ENCODE measurements at places on chromosomes 1 and 21.
A peak's percentile ranks its signal among the peaks of the same experiment; 100 is the strongest.

DNA sequence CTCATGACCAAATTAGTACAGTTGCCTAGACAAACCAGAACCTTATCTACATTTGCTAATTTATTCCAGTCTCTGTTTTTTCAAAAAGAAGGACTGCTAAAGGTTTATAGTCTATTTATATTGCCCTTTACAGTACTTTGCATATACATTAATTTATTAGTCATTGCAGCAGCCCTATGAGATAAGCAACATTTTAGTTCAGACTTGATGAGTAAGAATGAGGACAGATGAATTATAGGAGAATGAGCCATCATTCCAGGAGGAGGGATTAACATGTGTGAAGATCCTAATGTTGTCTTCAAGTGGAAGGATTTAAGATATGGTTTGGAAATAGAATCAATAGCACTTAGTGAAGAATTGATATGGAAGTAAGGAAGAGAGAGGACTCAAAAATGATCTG is 152.4 kb downstream of the KCTD3 start:
- no peaks in the 10 kb centered on the region for H3K27me3 ChIP-seq
- no peak overlapping the region for H3K4me3 ChIP-seq
- DNase-seq: no peak

- H3K36me3 ChIP-seq: no peaks in the 10 kb centered on the region
- no peaks in the 10 kb centered on the region for H3K4me1 ChIP-seq
- H3K27me3 ChIP-seq: no peaks in the 10 kb centered on the region
- H3K4me3 ChIP-seq: no peak overlapping the region
Measured at GRCh38 chr1:26949266-26949925, 10.9 kb downstream of the KDF1 start.

DNA sequence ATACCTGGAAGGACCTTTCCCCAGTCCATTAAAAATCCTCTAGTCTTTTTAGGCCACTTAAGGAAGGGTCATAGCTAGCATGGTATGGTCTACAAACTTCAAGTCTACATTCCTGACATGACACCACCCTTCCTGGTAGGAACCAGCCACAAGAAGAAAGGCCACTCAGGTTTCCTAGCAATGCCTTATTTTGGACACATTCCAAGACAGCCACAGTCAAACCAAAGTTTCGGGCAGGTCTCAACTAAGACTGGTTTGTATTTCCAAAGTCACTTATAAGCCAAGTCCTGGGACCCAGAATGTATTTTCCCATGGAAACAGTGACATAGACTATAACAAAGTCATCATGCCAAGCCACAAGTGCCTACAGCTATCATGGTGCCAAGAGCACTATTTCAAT is 50.6 kb upstream of the SLC44A3 start:
- no peak overlapping the region for H3K27ac ChIP-seq
- no peak overlapping the region for H3K4me3 ChIP-seq
- no peak for DNase-seq
- H3K36me3 ChIP-seq: no peaks in the 10 kb centered on the region
- H3K4me1 ChIP-seq: no peaks in the 10 kb centered on the region
- peaks cover 1% of the 10 kb centered on the region for H3K27me3 ChIP-seq

- no peaks in the 10 kb centered on the region for H3K36me3 ChIP-seq
- no peak overlapping the region for H3K4me3 ChIP-seq
- peaks cover 14% of the 10 kb centered on the region for H3K27me3 ChIP-seq
- no peak for DNase-seq
Measured at GRCh38 chr1:7299329-7299799, 471.7 kb upstream of the VAMP3 start.

- no peak for DNase-seq
- no peak overlapping the region for H3K4me3 ChIP-seq
- H3K36me3 ChIP-seq: no peaks in the 10 kb centered on the region
Measured at GRCh38 chr1:184005506-184005905, 32.0 kb downstream of the COLGALT2 start.

DNA sequence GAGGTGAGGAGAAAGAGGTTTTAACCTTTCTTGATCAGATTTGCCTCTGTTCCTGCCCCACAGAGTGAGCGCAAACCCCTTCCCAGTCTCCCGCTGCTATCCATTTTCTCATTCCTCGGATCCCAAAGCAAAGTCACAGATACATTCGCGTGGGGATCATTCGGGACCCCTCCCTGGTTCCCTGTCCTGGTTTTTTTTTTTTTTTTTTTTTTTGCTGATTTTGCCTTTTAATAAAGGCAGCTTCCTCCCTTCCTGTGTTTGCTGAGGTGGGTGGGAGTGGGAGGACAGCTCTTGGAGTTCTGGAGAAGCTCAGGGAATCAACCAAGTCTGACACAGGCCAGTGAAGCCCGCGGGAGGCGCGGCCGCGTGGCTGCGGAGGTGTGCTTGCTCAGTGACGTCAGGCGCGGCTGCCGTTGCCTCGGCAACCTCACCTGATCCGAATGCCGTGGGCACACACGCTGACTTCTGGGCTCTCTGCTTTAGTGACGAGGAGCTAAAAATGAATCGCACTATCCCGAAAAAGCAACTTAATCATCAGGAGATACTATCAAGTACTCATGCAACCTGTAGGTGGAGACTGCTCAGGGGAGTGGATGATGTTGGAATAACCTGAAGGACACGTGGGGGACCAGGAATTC is 106.4 kb downstream of the TBX19 start:
- peak overlapping the region; percentile 65 for H3K27ac ChIP-seq
- peaks cover 11% of the 10 kb centered on the region for H3K4me1 ChIP-seq
- peaks cover 9% of the 10 kb centered on the region for H3K27me3 ChIP-seq
- peak overlapping the region; percentile 61 for H3K4me3 ChIP-seq
- DNase-seq: peak; percentile 85

- DNase-seq: peak; percentile 46
- H3K4me3 ChIP-seq: peak within 1 kb of the TSS; percentile 53
- H3K27me3 ChIP-seq: no peaks in the 10 kb centered on the region
- H3K4me1 ChIP-seq: peaks cover 9% of the 10 kb centered on the region
- no peak within 1 kb of the TSS for H3K27ac ChIP-seq
Measured at GRCh38 chr1:1435106-1435903, at the start of gene VWA1. VWA1 (plus strand) TSS chr1:1435690; CDS start chr1:1435749, 59 bp downstream.

- no peaks in the 10 kb centered on the region for H3K4me1 ChIP-seq
- no peak overlapping the region for H3K4me3 ChIP-seq
- peaks cover 21% of the 10 kb centered on the region for H3K27me3 ChIP-seq
- H3K36me3 ChIP-seq: peaks cover 6% of the 10 kb centered on the region
- no peak overlapping the region for H3K27ac ChIP-seq
- no peak for DNase-seq
Measured at GRCh38 chr1:99269321-99269720, 5.0 kb downstream of the PLPPR4 start.

GRCh38 chr1:168514455-168514854 is 29.3 kb downstream of the XCL2 start:
- no peaks in the 10 kb centered on the region for H3K36me3 ChIP-seq
- DNase-seq: peak; percentile 31
- H3K4me3 ChIP-seq: peak overlapping the region; percentile 77

DNA sequence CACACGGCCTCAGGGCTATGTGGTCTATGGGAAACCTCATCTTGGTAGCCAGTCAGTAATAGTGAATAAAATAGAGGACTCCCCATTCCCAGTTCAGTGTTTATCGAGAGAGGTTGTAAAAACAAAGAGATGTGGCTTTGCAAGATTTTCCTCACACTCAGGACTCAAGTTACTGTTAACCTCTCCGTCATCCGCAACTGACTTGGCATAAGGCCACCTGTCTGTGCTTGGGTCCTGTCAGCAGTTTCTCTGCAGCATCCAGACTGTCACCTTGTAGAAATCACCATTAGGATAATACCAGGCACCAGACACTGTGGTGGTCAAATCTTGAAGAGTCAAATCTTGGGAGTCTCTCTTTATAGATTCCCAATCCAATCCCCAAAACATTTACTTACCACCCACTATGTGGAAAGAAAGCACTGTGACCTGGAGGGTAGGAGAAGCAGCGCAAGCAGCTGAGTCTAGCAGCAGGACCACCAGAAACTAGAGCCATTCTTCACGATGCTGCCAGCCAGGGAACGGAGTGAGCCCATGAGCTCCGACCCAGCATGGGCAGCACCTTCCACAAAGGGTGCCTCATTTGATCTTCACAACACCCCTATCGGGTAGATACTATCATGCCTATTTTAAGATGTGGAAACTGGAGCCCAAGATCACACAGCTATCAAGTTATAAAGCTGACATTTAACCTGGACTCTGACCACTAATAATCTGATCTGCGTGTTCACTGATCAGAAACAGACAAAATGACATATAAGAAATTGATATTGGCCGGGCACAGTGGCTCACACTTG is 5.6 kb upstream of the GPR25 start:
- H3K27me3 ChIP-seq: peaks cover 16% of the 10 kb centered on the region
- no peak overlapping the region for H3K4me3 ChIP-seq
- H3K4me1 ChIP-seq: peaks cover 2% of the 10 kb centered on the region
- DNase-seq: no peak

GRCh38 chr1:101455166-101455565 is 218.3 kb downstream of the S1PR1 start:
- no peaks in the 10 kb centered on the region for H3K36me3 ChIP-seq
- H3K4me1 ChIP-seq: peaks cover 12% of the 10 kb centered on the region
- no peak overlapping the region for H3K4me3 ChIP-seq
- DNase-seq: no peak
- H3K27ac ChIP-seq: no peak overlapping the region

DNA sequence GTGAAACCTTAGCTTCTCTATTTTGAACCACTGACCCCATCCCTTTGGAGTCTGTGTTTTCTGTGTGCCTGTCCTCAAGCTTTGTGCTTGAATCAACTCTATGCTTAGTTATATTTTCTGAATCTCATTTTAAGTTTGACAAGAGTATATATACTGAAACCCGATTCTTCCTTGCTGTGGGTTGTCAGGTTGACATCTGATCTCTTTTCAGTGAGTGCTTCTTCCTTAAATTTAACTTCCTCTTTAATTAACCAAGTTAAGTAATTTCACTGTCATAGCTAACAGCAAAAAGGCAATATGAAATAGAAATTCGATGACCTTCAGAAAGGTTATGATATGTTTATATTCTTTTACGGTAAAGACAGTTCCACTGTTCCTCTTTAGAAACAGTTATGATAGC is 69.4 kb downstream of the C1orf21 start:
- H3K4me3 ChIP-seq: no peak overlapping the region
- H3K36me3 ChIP-seq: no peaks in the 10 kb centered on the region
- peaks cover 12% of the 10 kb centered on the region for H3K4me1 ChIP-seq
- no peaks in the 10 kb centered on the region for H3K27me3 ChIP-seq
- no peak overlapping the region for H3K27ac ChIP-seq

GRCh38 chr1:113758631-113759332 is 504 bp downstream of the PHTF1 start:
- H3K4me1 ChIP-seq: peaks cover 29% of the 10 kb centered on the region
- peak overlapping the region; percentile 95 for H3K27ac ChIP-seq
- H3K4me3 ChIP-seq: peak overlapping the region; percentile 94
- no peaks in the 10 kb centered on the region for H3K27me3 ChIP-seq
- no peaks in the 10 kb centered on the region for H3K36me3 ChIP-seq

GRCh38 chr1:25599969-25600610 is 16.5 kb upstream of the MAN1C1 start:
- no peak for DNase-seq
- H3K36me3 ChIP-seq: peaks cover 1% of the 10 kb centered on the region
- H3K27me3 ChIP-seq: no peaks in the 10 kb centered on the region
- H3K4me1 ChIP-seq: peaks cover 2% of the 10 kb centered on the region
- no peak overlapping the region for H3K4me3 ChIP-seq
- no peak overlapping the region for H3K27ac ChIP-seq

DNA sequence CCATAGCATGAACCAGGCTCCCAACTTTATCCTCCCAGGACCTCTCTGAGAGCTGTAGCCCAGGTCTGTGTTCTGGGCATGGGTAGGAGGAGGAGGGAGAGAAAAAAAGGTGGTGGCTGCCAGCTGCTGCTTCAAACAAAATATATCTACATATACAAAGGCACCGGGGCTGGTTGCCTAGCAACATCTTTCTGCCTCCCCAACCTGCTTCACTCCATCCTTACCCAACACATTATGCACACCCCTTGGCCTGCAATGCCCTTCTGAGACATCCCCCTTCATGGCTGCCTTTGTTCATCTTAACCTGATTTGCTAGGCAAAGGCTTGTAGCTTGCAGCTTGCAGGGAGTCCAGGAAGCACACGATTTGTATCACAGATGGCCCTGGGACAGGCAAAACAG is 27.2 kb upstream of the ATP1A1 start:
- no peaks in the 10 kb centered on the region for H3K36me3 ChIP-seq
- DNase-seq: peak; percentile 43
- no peak overlapping the region for H3K4me3 ChIP-seq
- H3K27me3 ChIP-seq: no peaks in the 10 kb centered on the region
- peaks cover 57% of the 10 kb centered on the region for H3K4me1 ChIP-seq

DNA sequence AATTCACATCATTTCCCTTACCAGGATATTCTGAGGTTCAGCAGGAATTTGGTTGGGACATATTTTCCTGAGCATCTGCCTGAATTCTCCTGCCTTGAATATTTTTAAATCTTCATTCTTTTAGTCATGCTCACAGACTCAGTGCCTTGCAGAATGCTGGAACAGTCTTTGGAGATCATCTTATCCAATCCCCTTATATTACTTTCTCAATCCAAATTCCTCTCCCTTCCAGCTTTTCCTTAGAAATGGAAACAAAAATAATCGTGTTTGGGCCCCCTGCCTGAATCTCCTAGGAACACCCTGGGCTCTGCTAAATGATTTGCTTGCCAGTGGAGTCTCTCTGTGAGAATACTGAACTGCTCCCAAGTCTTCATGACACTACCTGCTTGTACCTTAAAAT is 38.4 kb downstream of the LHX8 start:
- no peaks in the 10 kb centered on the region for H3K4me1 ChIP-seq
- H3K4me3 ChIP-seq: no peak overlapping the region
- no peak overlapping the region for H3K27ac ChIP-seq
- no peak for DNase-seq
- no peaks in the 10 kb centered on the region for H3K36me3 ChIP-seq

DNA sequence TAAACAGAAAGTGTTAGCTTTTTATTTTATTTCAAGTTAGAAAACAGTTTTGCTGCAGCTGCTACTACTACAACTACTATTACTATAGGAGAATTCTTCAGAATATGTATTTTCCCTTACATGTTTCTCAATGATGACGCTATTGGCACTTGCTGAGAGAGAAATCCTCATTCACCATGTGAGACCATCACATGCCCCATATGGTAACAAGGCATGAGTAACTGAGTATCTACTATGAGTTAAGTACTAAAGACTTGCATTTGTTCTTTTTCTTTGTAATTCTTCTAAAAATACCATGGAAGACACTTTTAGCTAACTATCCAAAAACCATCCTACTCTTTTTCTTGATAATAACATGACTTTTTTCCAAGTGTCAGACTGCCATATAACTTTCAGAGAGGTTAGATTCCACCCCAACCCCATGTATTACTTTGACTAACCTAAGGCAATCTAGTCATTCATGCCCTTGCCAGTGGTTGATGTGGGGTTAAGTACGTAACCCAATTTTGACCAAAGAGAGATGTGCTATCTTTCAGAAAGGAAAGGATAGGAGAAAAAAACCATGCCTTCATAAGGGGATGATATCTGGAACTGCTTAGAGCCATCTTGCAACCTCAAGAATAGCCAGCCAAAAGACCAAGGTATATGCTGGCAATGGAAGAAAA is 42.9 kb downstream of the COP1 start:
- peaks cover 7% of the 10 kb centered on the region for H3K36me3 ChIP-seq
- DNase-seq: no peak
- peaks cover 11% of the 10 kb centered on the region for H3K4me1 ChIP-seq
- H3K27ac ChIP-seq: no peak overlapping the region
- H3K27me3 ChIP-seq: no peaks in the 10 kb centered on the region

All from naive thymus-derived CD8-positive, alpha-beta T cell (primary cell).